Stimulated activated naive CD4-positive, alpha-beta T cell treated with Interleukin-2 at 50 U/mL for 16 hours (primary cell): ENCODE measurements at places on chromosomes 2 and 18.

DNA sequence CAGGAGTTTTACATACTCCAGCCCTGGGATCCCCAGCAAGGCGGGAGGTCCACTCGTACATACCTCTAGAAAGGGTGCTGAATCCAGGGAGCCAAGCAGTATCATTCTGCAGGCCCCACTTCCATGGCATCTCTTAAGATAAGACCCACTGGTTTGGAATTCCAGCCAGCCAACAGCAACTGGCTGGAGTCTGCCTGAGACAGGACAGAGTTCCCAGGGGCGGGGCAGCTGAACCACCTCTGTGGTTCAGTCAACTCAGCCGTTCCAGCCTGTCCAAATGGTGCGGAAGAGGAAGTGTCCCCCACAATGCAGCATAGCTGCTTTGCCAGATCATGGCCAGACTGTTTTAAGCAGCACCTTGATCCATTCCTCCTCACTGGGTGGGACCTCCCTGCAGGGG, 33.2 kb downstream of the ZNF892 start:
- DNase-seq, result no peak

DNA sequence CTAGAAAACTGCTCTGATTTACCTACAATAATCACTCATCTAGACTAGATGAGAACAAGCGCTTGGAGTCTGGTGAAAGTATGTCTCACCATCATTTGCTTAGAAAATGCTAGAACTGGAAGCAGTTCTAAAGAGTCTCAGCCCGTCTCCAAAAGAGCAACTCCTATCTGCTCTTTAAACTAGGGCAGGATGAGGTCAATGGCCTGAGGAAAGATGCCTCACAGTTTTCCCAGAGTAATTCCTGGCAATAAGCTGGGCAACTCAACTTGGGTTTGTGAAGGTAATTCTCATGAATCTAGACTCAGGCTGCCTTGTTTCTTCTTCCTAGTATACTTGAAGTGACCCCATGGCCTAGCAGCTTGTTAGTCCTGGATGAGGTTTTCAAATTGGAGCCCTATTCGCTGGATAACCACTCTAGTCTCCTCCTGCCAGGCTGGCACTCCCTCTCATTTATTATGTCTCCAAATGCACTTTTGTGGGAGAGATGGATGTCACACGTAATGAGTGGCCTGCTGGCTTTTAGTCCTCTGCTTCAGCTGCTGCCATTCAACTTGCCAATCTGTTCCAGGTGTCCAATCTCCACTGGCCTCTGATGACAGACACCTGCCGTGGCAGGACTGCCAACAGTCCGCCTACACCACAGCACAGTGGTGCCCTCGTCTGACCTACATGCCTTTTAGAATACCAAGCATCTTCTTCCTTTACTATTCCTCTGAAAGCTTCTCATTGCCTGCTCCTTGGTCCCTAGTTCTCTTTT, 80.9 kb downstream of the CABYR start:
- no peak for DNase-seq

- no peak for DNase-seq
Measured at GRCh38 chr2:238946318-238947242, 98.7 kb downstream of the TWIST2 start.

DNA sequence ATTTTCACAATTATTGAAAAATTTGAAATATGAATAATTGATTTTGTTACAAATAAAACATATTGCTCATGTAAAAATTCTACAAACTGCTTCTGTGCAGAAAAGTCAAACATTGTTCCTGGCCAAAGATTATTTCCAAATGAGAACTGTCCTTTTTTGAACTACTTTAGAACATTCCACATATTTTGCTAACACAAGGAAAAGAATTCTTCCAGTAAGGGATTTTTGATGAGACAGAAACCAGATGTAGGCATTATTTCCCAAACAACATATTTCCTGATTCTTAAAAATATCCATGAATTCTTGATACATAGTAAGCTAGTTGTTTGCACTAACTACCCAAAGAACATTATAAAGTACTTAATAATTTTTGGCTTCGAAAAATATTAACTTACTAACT, 715.2 kb downstream of the CCDC85A start:
- DNase-seq, result no peak

DNA sequence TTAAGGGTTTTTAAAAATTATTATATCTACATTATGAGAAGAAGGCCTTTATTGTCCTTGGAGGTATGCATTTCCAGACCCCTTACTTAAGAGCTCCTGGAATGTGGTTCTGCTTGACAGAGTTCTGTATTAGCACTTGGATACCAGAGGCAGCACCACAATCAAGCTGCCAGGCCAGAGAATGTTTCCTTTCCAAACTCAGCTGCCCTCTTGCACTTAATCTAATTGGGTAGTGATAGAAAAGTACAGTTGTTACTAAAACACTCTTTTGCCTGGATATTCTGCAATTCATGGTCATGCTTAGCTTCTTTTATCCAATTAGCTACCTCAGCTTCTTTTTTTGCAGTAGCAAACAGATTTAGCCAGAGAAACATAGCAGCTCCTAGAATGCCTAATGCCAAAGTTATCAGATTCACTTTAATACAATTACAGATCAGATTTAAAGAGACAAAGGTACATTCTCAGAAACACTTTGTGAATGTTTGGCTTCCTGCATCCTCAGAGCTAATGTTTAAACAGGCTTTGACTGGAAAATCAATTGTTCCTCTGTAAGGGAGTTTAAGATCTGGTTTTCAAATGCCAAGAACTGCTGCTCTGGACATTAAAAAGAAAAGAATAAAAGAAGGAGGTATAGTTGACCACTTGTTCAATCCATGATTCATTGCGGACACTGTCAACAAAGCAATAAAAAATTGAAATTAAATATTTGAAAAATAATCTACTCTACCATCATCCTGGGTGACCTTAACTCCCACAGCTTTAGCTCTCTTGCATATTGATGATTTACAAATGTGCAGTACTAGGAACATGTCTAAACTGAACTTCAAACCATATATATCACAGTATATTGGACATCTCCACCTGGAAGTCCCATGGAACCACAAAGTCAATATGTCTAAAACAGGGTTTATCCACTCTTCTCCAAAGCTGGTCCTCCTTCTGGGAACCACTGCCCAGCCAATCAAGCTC, 12.8 kb downstream of the NOSTRIN start:
- DNase-seq, result no peak

GRCh38 chr18:63492851-63493250, 16.1 kb downstream of the SERPINB5 start:
- DNase-seq, result no peak

DNA sequence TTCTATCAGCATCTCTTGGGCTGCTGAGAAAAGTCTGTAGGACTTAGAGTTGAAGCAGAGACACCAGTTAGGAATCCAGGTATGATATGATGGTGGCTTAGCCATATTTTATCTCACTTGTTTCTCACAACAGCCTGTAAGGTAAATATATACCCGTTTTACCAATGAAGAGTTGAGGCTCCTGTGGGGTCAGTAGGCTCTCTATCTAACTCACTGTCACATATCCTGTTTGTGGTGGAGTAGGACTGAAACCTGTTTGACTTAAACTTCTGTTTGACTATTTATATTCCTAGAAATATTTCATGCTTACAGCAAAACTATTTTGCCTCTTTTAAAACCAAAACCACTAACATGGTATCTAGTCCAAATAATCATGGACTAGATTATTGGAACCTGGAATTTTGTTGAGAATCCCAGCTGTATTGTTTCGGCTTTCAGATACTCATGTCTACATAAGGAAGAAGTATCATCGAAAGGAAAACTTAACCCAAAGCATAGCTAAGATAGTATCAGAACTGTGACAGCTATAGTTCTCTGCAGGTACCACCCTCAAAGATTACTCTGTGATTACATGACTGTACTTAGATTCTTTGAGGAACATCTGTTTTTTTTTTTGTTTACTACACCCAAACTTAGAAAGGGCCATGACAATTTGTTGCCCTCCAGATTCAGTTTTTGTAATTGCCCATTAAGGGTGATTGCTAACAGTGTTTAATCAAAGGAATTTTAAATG, 216.1 kb upstream of the THUMPD2 start:
- DNase-seq, result no peak

GRCh38 chr2:151091583-151091982, 170.1 kb downstream of the RBM43 start:
- no peak for DNase-seq

- no peak for DNase-seq
Measured at GRCh38 chr18:28432339-28432738, 255.4 kb upstream of the CDH2 start.

DNA sequence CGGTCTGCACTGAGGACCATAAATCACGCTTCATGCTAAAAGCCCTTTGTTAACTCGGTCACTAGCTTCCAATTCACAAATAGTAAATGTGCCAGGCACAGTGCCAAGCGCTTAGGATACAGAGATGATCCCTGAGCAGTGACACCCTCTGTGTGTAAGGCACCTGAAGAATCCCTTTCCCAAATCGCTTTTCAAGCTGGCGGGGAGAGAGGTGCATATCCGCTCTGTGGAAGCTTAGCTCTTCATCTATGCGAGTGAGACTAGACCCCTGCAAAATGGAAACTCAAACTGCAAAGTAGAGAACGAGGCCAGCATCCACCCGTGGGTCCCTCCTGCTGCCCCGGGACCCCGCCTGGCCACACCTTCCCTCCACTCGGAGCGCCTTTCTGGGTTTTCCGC, 2.4 kb downstream of the PIEZO2 start:
- no peak for DNase-seq

DNA sequence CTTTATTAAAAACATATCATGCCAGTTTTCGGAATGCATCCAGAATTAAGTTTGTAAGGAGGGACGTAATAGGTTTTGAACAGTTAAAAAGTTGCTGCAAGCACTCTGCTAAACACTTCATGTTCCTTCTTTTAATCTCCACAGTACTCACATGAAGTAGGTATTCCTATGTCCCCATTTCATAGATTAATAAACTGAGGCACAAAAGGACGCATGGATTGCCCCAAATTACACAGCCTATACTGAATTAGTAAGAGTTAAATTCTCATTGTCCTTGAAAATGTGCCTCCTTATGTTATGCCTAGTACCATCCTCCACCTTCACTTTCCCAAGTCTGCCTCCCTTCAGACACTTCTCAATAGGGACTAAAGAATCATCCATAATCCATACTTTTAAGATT, 358.9 kb upstream of the ATP5MC3 start:
- no peak for DNase-seq

GRCh38 chr2:88144914-88145497, 17.1 kb upstream of the FABP1 start:
- DNase-seq, result no peak

- DNase-seq, result no peak
Measured at GRCh38 chr2:47293976-47294375, 109.0 kb upstream of the MSH2 start.
